ENCODE measurements at places on chromosomes 6 and 20.

GRCh38 chr6:35640017-35640664, 48.6 kb downstream of the FKBP5 start:
- DNase-seq: no peak

DNA sequence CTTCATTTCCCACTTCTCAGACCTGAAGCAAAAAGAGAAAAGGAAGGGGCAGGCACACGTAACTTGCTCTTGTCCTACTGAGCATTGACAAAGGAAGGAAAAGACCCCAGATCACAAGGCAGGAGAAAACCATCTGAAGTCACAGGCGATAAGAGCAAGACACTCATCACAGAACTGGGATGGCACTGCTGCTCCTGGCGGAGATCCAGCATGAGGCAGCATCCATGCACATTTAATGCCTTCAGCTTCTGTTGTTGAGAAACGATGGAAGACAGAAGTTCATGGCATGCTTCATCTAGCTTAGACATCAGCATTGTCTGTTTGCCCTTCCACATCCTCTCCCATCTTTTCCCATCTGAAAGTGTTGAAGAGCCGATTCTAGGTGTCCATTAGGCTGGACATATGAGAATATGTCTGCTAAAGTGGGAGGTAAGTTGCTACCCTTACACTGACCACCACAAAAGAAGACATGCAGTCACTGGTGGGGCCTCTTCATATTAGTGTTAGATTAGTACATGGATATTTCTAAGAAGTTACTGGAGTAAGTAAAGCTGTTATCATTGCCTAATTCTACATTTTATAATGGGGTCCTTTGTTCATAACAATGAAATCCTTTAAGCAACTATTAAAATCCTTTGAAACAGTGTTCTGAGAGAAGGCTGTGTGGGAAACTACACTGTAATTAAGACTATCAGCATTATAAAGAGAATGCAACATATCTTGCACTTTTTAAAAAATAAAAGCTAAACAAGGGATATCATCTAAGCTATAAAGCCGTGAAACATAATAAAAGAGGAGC, 618.5 kb downstream of the C6orf118 start:
- DNase-seq: no peak

GRCh38 chr6:22112461-22112860, 184.4 kb downstream of the PRL start:
- peak; percentile 62 for DNase-seq

- peak; percentile 39 for DNase-seq
Observed at GRCh38 chr6:71403422-71404134, 115.0 kb downstream of the OGFRL1 start.

GRCh38 chr6:36266913-36267644, 2.8 kb upstream of the PNPLA1 start:
- DNase-seq: peak; percentile 31

- DNase-seq: no peak
Observed at GRCh38 chr20:63498960-63499337, at the start of gene EEF1A2. EEF1A2 (minus strand) TSS chr20:63499083; CDS start chr20:63497763, 1,320 bp downstream.

- DNase-seq: no peak
Observed at GRCh38 chr6:119256978-119257462, 92.5 kb downstream of the MAN1A1 start.

DNA sequence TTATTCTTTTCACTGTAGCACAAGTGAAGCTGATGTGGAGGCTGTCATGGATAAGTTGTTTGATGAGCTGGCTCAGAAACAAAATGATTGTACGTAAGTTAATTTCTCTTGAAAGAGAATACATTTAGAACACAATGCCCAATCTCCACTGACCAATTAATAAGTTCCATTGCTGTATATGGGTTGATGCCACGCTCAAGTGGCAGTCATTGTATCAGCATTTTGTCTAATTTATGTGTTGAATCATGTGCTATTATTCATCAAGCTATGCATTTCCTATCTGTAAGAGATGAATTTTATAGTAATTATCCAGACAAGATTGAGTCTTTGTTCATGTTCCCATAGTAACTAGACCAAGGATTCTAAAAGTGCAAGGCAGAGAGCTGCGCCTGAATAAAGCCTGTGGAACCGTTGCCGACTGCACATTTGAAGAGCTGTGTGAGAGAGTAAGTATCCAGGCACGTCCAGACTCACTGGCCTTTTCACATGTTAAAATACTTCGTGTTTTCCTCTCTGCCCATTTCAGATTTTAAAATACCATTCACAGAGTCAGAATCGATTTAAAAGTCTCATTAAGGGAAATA, 83.8 kb upstream of the FOXO3 start:
- no peak for DNase-seq

- DNase-seq: peak; percentile 16
Observed at GRCh38 chr6:98946879-98947410, 801 bp downstream of the FBXL4 start.

DNA sequence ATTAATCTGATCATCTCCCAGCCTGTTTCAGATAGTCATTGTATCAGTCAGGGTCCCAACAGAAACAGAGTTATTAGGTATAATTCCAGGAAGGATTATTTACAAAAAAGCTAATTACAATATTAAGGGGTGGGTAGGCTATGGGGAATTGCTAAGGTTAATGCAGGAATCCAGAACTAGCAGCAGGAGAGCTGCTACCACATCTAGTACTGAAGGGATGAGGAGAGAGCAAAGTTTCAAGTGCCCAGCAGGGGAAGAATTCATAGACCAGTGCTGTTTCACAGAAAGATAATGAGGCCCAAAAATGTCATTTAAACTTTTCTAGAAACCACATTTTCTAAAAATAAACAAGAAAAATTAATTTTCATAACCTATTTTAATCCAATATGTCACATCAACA, 284.2 kb downstream of the HACE1 start:
- no peak for DNase-seq

DNA sequence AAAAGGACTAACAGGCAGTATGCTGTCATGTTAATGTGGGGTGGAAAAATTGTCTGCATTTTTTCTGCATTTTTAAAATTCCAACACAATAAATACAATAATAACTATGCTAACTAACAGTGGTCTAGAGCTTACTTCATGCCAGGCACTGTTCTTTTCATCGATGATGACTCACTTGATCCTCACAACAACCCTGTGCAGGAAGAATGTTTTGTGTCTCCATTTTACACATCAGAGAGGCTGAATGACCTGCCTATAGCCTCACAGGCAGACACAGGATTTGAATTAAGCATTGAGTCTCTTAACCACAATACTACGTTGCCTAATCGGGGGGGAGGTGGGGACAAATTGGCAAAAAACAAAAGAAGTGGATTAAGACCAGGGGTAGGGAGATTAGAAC, 26.9 kb upstream of the FANCE start:
- DNase-seq: peak; percentile 94

DNA sequence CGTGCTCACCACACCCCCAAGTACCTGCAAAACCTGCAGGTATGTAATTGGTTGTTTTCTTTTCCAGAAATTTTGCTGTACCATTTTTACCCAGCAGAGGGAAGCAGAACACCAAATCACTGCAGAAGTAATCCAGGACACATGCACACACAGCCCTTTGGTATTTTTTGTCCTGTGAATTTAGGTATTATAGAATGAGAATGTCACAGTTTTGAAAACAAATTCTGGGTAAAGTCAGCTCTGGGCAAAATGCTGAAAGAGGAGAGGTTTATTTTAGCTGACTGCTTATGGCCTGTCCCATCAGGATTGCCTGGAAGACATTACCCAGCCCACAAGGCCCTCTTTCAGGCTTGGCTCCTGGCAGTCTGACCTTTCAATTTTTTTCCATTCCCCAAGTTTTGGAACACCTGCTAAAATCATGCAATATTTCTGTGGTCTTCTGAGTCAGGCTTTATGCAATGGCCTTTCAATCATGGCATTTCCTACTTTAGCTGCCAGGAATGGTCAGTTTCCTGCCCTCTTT, 3.5 kb upstream of the EFHC1 start:
- peak; percentile 75 for DNase-seq

GRCh38 chr6:45415315-45415714, 37.6 kb upstream of the SUPT3H start:
- DNase-seq: no peak

- no peak for DNase-seq
Observed at GRCh38 chr20:6381887-6382286, 259.1 kb upstream of the FERMT1 start.

- DNase-seq: no peak
Observed at GRCh38 chr20:25286917-25287316, 39.0 kb downstream of the PYGB start.

DNA sequence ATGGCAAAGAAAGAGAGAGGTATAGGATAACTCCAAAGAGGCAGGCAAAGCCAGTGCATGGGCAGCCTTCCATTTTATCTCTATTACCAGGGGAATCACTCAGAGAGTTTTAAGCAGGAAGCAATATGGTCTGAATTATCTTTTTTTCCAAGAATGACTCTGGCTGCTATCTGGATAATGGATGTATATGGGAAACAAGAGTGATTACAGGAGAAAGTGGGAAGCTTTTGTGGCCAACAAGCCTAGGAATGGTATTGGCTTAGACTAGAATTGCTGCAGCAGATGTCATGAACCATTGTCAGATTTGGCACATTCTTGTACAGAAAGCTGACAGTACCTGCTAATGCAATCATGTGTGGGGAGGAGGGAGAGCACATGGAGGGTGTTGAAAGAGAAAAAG, 73.0 kb upstream of the BTBD3 start:
- no peak for DNase-seq

- no peak for DNase-seq
Observed at GRCh38 chr20:4299216-4299615, 283.9 kb upstream of the RNF24 start.

- DNase-seq: no peak
Observed at GRCh38 chr6:104229057-104229456, 630.7 kb downstream of the HACE1 start.

DNA sequence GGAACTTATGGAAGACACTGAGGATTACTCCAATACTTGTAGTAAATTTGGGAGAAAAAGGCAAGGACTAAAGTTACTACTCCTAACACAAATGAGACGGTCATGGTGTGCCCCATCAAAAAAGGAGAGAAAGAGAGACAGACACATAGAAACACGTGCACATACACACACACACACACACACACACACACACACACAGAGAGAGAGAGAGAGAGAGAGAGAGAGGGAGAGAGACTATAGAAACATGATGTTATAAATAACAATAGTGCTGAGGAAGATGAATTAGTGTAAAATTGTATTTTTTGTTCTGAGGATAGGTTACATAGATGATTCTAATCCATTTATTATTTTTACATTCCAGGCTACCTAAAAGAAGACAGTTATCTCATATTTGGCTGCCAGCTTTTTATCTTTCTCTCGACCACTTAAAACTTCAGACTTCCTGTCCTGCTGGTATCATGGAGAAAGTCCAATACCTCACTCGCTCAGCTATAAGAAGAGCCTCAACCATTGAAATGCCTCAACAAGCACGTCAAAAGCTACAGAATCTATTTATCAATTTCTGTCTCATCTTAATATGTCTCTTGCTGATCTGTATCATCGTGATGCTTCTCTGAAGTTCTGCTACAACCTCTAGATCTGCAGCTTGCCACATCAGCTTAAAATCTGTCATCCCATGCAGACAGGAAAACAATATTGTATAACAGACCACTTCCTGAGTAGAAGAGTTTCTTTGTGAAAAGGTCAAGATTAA, 10.5 kb downstream of the PLN start:
- no peak for DNase-seq

- DNase-seq: no peak
Observed at GRCh38 chr20:33842346-33842745, 31.2 kb downstream of the CHMP4B start.

DNA sequence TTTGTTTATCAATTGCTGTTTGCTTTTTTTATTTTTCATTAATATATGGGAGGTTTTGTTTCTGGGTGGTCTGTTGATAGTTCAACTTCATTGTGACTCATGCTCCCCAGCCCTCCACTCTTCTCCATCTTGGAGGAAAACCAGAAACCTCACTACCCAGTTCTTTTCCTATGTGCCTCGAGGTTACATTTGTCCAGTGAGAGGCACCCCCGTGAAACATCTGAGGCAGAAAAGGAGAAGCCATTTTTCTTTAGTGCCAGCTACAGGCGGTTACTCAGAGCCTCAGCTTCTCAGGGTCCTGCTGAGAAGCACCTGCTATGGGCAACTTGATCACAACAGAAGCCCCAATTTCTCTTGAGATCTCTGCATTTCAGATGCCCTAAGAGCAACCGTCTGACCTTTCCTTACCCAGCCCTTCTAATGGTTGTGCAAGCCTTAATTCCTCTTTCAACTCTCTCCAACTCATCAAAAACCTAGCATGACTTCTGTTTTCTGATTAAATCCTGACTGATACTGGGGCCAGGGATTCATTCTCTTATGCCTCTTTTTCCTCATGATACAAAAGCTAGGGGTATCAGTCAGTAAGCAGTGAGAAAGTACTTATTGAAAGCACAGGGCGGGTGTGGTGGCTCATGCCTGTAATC, 144.6 kb downstream of the ELOVL4 start:
- DNase-seq: no peak

- no peak for DNase-seq
Observed at GRCh38 chr6:17352302-17352701, 41.1 kb upstream of the CAP2 start.

DNA sequence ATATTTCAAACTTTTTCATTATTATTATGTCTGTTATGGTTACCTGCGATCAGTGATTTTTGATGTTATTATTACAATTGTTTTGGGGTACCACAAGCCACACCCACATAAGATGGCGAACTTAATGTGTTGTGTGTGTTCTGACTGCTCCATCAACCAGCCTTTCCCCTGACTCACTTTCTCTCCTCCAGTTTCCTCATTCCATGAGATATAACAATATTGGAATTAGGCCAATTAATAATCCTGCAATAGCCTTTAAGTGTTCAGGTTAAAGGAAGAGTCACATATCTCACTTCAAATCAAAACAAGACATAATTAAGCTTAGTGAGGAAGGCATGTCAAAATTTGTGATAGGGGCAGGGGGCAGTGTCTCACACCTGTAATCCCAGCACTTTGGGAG, 16.3 kb upstream of the POPDC3 start:
- peak; percentile 52 for DNase-seq

DNA sequence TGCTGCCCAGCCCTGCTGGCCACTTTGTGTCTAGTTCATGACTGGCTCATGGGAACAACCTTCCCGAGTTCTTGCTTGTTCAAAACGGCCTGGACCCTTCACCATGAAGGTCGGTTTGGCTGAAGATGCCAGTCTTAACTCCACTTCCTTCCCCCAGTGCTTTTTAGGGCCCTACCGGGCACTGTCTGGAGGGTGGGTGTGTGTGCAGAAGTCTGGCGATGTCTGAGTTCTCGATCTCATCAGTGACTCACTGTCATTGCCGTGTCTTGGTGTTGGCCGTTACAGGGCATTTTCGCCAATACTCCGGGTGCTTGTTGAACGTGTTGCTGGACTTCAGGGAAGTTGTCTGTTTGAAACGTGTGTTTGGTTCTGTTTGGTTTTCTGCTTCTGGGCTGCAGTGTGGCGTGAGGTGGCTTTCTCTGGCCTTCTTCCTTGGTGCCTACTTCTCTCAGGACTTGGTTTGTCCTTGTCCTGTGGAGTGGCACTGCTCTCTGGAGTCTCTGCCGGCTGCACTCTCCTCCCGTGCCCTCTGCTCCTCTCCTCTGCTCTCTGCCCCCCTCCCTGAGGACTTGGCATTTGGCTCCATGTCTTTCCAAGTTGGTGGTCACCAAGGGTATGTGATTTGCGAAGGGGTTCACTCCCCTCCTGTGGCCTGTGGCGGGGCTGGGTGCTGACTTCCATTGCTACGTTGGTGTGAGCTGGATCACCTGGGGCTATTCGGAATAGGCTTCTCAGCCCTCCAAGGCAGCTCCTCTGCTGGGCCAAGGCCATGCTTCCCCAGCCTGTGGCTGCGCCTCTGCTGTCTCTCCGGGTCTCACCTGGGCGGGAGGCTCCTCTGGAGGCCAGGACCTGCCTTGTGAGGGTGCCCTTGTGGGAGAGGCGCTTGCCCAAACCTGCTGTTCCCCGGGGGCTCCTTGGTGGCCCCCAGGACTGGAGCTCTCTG, 38.2 kb downstream of the PYGB start:
- no peak for DNase-seq

- no peak for DNase-seq
Observed at GRCh38 chr6:91653895-91654294, 1067.0 kb upstream of the MAP3K7 start.

Measured in lung microvascular endothelial cell (primary cell).